ENCODE measurements at places on chromosomes 3 and 15.

DNA sequence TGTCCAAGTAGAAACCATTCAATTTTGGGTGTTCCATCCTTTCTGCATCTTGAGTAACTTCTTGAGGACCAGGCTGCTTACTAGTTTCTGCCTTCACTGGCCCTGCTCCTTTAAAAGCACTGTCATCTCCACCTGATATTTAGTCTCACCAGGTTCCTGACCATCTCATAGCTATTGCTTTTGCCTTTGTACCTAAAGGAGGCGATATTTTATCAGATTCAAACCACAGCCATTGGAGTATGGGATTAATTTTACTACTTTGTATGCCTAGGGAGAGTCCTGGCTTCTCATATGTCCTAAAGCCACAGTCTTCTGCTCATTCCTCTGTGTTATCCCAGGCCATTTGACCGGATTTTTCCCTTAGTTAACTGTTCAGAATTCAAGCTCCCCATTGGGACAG lies 51.8 kb upstream of the RFX7 start:
- peak; percentile 8 for DNase-seq

GRCh38 chr15:73897441-73898261 lies 24.3 kb downstream of the TBC1D21 start:
- peak; percentile 96 for DNase-seq

DNA sequence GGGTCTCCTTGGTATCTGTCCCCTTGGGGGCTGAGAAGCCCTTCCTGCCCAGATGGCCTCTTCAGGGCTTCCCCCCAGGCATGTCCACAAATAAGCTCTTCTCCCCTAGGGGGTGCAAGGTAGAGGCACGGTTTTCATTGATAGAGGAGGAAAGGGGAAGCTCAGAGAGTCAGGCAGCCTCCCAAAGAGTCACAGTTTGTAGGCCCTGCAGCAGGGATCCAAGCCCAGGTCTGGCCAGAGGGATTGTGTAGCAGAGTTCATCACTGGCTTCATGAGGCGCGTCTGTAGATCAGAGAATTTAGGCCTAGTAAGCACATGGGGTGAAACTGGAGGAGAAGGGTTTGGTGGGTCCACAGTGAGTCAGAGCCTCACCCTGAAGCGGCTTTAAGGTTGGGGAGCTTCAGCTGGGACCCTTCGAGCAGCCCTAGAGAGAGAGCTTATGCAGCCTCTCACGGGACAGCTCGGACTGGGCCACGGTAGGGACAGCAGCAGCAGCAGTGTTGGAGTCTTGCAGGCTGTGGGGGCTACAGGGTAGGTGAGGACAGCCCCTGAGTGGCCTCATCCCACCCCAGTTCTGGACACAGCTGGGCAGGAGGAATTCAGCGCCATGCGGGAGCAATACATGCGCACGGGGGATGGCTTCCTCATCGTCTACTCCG lies 37.5 kb upstream of the ESYT3 start:
- DNase-seq = no peak

- DNase-seq = no peak
Observed at GRCh38 chr3:99949956-99950670, 132.5 kb downstream of the CMSS1 start.

DNA sequence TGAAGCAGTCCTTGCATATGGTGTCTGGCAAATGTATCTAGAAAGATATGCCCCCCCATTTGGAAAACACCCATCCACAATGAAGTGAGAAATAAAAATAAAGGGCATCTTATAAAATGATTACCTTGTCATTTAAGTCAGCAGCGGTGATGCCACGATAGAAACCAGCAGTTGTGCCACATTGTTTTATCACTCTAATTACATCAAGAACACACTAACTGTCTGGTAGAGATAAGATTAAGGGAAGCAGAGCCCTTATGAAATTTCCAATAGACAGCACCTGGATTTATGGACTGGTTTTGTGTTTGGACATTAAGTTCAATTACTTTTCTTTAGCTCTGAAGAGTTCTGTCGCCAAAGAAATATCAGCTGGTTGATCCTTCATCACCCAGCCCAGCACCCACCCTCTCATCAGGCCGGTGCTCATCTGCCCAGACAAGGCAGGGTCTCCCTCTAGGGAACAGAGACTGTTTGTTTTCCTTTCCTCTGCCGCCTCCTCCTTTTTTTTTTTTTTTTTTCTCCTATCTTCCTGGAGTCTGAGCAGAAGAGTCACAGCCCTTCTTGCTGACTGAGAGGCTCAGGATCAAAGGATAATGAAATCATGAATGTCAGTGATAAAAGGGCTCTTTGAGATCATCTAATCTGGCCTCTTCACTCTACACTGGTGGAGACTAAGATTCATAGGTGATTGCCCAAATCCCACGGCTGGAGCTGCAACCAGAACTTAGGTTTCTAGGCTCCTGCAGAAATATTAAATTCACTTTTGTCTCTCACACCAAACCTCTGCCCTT lies 464.1 kb downstream of the NTRK3 start:
- no peak for DNase-seq

- no peak for DNase-seq
Observed at GRCh38 chr15:38174691-38175090, 77.9 kb upstream of the SPRED1 start.

DNA sequence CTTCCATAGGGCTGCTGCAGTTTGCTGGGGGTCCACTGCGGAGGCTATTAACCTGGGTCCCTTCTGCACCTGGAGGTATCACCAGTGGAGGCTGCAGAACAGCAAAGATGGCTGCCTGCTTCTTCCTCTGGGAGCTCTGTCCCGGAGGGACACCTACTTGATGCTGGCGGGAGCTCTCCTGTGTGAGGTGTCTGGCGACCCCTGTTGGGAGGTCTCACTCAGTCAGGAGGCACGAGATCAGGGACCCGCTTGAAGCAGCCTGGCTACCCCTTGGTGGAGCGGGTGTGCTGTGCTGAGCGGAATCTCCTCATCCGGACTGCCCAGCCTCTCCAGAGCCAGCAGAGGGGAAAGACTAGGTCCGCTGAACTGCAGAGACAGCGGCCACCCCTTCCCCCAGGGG lies 56.0 kb upstream of the CTXND1 start:
- peak; percentile 5 for DNase-seq

DNA sequence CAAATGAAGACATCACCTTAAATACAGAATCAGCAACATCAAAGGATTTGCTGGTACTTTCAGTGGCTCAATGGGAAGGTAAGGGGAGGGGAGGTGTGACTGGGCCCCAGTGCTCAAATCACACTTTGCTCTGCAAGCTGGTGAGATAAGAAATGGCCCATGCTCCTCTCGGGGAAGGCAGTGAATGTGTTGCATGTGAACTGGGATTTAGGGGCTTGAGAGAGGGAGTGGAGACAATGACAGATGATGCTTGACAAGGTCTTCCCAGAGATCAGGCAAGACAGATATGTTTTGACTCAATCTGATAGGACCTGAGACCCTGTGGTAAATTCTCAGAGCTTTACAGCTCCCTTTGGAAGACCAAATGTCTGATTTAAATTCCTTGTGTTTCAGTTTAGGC lies 233.0 kb upstream of the PROK2 start:
- DNase-seq = no peak

GRCh38 chr15:25065286-25065685 lies 110.5 kb downstream of the SNRPN start:
- no peak for DNase-seq

GRCh38 chr15:79474252-79474651 lies 42.1 kb downstream of the MINAR1 start:
- DNase-seq = peak; percentile 7

DNA sequence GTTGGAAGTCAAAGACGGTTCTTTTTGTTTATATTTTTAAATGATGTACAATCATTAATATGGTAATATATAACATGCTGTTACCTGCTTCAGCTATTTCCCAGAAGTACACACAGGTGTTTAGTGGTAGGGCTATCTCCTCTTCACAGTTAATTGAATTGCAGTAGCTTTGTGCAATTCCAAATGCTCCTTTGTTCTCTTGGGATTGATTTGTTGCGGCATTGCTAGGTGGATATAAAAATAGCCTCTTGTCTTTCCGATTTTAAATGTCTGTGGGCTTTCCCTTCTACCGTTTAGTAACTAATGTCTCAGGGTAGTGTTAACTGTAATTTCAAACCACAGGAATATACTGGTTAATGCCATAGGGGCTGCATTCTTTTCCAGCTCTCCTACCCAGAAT lies 307.6 kb upstream of the SLITRK3 start:
- DNase-seq = no peak

DNA sequence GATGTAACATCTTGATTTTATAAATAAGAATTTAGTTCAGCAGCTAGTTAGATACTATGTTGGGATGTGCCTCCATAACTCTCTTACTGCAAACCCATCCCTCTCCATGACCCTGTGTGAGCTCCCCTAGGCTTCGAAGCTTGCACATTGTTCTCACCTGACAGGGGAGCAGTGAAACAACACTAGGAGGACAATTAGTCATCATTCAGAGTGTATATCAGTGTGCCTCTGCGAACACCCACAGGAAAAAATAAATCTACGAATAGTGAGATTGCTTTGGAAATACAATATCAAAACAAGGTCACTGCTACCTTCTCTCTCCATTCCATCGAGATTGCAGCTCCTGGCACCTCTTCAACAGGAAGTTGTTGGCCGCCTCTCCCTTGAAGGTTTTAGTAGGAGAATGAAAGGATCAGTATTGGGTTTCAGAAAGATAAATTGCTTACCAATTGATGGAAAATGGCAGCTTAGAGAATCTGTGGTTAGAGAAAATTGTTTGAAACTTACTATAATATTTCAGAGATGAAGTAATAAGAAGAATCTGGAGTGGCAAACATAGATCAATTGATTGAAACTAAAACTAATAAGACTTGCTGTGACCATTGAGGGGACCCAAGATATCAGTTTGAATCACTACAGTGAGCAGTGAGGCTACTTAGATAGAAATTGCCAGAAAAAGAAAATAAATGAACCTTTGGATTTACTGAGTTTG lies 103.2 kb downstream of the CHL1 start:
- no peak for DNase-seq

GRCh38 chr3:127431066-127431465 lies 143.2 kb upstream of the PRR20G start:
- DNase-seq = no peak

GRCh38 chr3:138197058-138197457 lies 10.0 kb downstream of the ARMC8 start:
- DNase-seq = peak; percentile 49

DNA sequence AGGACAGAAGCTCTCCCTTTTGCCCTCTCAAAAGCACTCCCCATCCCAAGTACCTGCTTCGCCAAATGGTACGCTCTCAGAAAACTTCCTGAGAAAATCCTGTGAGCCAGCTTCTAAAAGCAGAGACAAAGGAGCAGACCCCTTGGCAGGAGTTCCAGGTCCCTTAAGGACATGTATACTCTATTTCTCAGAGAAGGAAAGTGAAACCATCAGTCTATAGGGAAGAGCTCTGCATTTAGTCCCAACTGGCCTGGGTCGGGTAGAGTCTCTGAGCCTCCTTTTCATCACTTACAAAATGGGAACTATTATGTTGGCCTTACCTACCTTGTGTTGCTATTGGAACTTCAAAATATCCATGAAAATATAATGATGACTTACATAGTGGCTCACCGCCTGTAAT lies 19.7 kb downstream of the DAPK2 start:
- no peak for DNase-seq

DNA sequence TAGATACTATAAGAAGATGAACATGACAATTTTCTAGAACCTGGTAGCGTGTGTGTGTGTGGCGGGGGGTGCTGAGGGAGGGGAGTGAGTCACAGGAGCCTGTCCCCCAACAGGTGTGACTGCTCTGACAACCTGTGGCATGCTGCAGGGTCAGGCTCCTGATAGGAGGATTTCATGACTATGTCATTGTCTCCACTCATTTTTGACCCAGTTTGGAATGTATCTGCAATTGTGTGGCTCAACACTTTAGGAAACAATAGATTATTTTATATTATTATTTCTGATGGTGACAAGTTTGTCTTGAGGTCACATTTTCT lies 9.3 kb upstream of the VILL start:
- no peak for DNase-seq

- peak; percentile 51 for DNase-seq
Observed at GRCh38 chr3:8560366-8561007, 58.9 kb downstream of the LMCD1 start.

- no peak for DNase-seq
Observed at GRCh38 chr15:66221126-66221525, 32.4 kb downstream of the MEGF11 start.

GRCh38 chr15:71591057-71591456 lies 219.3 kb upstream of the NR2E3 start:
- DNase-seq = no peak

- no peak for DNase-seq
Observed at GRCh38 chr15:95284492-95284891, 1046.0 kb upstream of the NR2F2 start.

GRCh38 chr3:75863878-75864277 lies 78.5 kb upstream of the ZNF717 start:
- no peak for DNase-seq

DNA sequence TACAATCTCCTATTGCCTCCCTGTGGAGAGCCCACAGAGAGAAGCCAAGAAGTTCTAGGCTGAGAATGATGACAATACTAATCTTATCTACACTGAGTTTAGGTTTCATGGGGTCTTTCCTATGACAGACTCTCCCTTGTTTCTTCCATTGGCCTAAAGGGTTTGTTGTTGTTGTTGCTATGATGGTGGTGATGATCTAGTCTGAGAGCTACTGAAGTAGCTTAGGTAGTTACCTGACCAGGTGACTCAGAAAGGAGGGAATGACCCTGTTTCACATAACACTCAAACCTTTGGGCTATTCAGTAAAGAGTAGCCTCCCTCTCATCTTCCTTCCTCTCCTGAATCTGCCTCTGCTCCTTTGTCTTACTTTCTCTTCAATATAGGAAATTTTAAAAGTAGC lies 170.2 kb downstream of the GMNC start:
- no peak for DNase-seq

DNA sequence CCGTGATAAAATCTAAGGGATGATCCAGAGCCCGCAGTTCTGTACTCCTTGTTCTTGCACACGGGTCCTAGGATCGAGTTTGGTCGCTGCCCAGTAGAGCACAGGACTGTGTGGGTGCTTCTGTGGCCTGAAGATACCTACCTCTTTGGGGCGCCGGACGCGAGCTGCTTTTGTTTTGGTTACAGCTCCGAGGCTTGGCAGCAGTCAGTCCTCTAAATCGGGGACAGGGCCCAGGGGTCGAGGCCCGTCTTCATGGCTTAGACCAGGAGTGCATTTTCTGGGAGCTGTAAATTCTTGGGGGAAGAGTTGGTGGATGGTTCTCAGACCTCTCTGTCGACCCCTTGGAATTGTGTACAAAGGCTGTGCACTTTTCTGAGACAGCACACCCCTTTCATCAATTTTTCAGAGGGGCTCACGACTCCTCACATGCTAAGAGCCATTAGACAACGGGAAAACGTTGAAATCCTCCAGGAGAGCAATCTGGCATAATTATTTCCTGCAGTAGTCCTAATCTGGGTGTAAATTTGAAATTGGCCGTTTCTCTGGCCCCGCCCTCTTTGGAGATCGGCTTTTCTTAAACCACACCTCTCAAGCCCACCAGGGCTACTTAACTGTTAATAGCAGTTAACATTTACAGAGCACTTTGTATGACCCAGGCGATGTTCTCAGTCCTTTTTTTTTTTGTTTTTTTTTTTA lies 928 bp downstream of the CEP97 start:
- DNase-seq = peak; percentile 45

DNA sequence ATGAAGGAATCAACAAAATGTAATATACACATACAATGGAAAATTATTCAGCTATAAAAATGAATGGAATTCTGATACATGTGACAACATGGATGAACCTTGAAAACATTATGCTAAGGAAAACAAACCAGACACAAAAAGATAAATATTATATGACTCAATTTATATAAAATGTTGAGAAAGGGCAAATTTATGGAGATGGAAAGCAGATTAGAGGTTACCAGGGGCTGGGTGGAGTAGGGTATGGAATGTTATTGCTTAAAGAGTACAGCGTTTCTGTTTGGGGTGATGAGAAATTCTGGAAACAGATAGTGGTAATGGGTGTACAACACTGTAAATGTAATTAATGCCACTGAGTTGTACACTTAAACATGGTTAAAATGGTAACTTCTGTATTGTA lies 50.9 kb downstream of the EMC4 start:
- no peak for DNase-seq

Measured in M059J (cell line).